ENCODE measurements at places on chromosomes 12 and 14.

GRCh38 chr12:87807086-87807485 is 222.1 kb downstream of the C12orf50 start:
- no peak for DNase-seq

DNA sequence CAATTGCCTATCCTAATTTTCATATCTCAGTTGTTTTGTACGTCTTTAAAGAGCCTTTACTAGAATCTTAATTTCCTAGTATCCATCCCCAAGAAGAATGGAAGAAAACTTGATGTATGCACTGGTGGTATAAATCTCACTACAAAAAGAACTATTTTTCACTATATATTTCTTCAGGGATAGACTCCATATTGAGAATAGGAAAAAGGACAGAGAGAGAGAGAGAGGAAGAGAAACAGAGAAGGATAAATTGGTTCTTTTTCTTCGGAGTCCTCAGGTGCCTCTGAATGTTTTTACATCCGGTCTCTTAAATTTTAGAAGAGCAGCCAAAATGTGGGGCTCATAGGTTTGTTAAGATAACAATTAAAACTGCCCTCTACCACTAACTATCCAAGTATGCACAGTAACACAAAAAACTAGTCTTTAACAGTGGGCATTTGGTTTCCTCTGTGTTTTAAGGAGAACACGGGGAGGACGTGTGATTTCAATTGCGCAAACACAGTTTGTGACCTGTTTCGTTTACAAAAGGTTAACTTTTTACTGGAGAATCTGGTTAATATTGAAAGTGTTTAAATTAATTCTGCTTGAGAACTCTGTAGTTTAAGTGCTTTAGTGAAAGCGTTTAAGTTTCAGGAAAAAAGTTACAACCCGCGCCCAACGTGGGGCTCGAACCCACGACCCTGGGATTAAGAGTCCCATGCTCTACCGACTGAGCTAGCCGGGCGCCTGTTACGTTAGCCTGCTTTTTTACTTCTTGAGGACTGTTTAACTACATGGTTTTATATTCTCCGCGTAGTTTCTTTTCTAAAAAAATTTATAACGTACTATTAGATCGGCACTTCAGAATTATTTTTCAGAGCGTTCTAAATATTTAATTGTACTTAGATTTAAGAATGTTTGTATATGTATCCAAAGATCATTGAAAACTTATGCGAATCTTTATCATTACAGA is 5.1 kb upstream of the PSMA3 start:
- DNase-seq, result peak; percentile 81

GRCh38 chr14:29165431-29165830 is 398.8 kb downstream of the FOXG1 start:
- DNase-seq, result no peak

- no peak for DNase-seq
Measured at GRCh38 chr14:95137164-95137803, 20.0 kb downstream of the DICER1 start.

GRCh38 chr12:76445462-76445861 is 97.2 kb upstream of the BBS10 start:
- no peak for DNase-seq

DNA sequence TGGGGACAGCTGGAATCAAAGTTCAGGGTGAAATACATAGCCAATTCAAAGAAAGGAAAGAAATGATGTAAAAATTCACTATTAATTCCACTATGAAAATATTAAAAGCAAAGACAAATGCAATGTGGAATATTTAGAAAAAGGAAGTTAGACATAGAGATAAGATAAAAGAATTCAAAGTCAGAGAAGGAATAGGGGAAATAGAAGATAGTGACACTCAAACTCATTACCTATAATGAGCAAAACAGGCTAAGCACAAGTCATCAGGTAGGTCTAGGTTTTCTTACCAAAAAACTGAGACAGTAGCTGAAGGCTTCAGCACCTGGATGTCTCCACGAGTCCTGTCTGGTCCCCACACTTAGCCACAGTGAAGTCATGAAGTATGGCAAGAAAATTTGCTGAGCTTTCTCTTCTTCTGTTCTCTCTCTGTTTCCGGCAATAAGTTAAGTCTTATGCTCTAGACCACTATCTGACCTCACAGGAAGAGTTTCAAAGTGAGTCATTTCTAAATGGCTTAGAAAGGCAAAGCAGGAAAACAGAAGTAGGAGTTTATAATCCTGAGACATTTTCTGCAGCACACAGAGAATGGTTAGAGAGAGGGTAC is at the start of gene C3AR1:
Gene C3AR1 (minus strand): TSS at position 369 of the 604 bp plus-strand sequence. CDS start 6,174 bp downstream, outside the sequence.
- DNase-seq, result peak; percentile 53

- no peak for DNase-seq
Measured at GRCh38 chr12:10027721-10028120, 2.8 kb upstream of the CLEC9A start.

DNA sequence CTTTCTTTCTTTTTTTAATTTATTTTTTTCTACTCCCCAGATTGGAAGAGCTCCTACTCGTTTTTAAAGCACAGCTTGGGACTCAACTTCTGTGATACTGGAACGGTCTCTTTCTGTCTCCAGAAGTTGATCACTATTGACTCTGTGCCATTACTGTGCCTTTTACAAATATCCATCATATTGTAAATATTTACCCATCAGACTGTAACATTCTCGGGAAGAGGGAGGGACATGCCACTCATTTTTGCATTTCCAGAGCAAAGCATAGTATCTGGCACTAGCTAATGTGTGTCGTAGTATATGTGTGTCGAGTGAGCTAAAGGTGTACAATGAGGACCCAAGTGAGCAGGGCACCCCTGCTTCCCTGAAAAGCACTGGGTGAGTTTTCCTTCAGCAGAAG is 24.0 kb upstream of the GSG1 start:
- no peak for DNase-seq

GRCh38 chr12:47997321-47997720 is 7.0 kb downstream of the COL2A1 start:
- DNase-seq, result no peak

GRCh38 chr12:116060764-116061163 is 216.7 kb downstream of the MED13L start:
- no peak for DNase-seq

DNA sequence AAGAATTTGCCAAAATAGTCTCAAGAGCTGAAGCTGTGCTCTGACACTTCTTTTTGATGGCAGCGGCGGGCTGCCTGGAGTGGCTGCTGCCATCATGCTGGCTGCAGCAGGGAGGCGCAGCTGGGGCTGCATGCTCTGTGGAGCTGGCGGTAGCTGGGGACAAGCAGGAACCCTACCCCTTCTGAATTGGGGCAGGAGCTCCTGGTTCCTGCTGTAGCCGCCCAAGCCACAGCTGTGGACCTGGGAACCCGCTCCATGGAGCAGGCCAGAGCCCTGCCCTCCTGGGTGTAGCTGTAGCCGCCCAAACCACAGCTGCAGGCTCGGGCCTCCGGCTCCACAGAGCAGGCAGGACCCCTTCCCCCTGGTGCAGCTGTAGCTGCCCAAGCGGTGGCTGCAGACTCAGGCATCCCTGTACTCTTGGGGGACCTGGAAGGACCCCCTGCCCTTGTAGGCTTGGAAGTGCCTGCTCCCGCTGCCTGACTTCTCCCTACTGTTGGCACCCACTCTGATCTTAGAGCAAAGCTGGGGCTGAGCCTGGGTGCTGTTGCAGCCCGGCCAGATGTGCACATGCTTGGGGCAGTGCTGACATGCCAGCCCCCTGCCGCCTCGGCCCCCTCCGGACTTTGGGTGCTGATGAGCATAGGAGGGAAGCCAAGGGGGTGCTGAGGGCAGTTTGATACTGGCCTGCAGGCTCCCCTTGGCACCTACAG is 33.3 kb downstream of the APAF1 start:
- DNase-seq, result no peak

GRCh38 chr14:60655898-60656685 is 6.8 kb upstream of the SIX1 start:
- DNase-seq, result no peak
